Right renal pelvis (tissue), 4 donors: ENCODE measurements at places on chromosomes 2 and 18. TPM values are rescaled to one million over a fixed set of nuclear protein-coding genes. Genes with fewer than 3 reads are reported as not detected.

The MFSD2B gene
- 3.9 TPM for polyA plus RNA-seq

The GATA6 gene
- 10.6 TPM for polyA plus RNA-seq

The CHRNA1 gene
- 1.7 TPM for polyA plus RNA-seq

The EMILIN1 gene
- 61.5 TPM for polyA plus RNA-seq

The GPR155 gene
- polyA plus RNA-seq: 6.1 TPM

The ACMSD gene
- polyA plus RNA-seq: 41.7 TPM

DNA sequence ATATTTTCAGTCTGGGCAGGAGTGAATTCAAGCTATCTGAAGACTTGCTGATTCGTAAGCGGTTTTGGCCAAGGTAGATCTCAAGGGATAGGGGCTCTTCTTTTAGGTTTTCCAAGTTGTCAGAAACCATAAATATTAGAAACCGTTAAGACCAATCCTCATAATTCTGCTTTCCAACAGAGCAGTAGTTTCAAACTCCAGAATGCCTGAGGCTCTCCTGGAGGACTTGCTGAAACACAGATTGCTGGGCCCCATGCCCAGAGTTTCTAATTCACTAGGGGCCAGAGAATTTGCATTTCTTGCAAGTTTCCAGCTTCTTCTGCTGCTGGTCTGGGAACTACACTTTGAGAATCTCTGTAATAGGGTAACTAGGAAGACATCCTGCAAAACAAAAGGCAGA lies 1855.7 kb upstream of the CELF4 start:
- no peak for DNase-seq

DNA sequence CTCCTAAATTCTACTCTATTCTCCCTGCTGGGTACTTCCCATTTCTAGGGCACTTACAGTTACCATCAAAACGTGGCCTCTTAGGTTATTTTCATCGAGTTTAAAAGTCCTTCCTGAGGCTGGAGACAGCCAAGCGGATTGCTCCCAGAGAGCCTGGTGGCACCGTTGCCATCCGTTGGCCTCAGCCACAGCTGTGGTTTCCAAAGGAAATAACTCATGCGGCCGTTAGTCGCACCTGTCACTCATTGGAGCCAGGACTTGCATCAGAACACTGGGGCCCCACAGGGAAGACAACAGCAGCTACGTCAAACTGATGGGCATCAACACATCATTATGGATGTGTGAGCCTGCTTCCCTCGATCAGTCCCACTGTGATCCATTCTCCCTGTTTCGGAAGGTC lies 453.4 kb downstream of the BCL11A start:
- DNase-seq: no peak

DNA sequence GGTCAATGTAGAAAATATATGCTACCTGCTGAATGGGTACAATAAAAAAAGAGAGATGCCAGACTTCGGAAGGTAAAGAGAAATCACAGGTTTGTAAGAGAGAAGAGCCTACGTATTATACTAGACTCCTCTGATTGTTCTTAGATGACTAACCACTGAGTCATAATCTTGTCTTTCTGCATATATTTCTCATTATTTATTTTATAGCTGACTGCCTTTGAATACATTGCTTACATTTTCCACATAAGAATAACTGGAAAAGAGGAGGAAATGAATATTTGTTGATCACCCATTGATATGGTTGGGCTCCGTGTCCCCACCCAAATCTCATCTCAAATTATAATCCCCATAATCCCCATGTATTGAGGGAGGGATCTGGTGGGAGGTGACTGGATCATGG lies 90.3 kb upstream of the RAB27B start:
- DNase-seq: no peak

DNA sequence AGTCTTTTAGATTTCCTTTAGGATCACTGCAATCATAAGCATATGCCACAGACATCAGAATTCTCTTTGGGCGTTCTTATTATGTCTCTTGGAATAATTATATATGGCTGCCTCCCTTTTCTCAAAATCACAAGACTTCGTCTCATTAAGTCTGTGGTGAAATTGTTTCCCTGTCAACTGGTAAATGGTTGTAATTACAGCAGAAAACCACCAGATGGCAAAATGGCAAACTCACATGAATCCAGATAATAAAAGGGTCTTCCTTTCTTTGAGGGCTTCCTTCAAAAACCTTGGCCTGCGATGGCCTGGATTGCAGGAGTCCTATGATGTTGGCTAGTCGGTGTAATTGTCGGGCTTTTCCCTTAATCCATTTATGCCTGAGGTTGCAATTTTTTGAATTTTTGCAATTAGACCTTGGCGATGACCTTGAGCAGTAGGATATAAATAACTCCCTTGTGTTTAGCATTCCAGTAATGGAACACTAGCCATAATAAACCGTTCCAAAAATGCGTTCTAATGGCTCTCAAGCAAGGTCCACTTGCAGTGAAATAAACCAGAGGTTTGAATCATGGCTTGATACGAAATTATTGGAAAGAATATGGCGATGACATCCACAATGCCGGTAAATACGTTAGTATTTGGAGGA lies 656.4 kb downstream of the MBD2 start:
- no peak for DNase-seq

GRCh38 chr2:152500772-152501171 lies 165.8 kb downstream of the FMNL2 start:
- DNase-seq: no peak

DNA sequence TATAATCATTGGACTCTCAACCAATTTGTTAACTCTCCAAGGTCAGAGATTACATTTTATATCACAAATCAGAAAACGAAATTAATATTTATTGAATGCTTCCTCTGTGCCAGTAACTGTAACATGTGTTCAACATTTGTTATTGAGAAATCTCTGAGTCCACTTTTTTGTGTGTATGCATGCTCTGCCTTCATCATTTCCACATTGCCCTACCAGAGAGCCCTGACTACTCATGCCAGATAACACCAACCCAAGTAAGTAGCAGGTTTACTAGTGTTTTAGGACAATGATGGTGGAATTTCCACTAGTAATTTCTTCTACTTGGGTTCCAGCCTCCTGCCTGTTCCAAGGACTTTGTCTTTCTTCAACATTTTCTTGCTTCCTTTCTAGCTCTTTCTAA lies 14.2 kb upstream of the FAP start:
- DNase-seq: no peak

GRCh38 chr2:144424559-144425240 lies 95.2 kb downstream of the ZEB2 start:
- DNase-seq: no peak

- no peak for DNase-seq
These were observed 111.1 kb downstream of the KLHL14 start for GRCh38 chr18:32661486-32662299.

DNA sequence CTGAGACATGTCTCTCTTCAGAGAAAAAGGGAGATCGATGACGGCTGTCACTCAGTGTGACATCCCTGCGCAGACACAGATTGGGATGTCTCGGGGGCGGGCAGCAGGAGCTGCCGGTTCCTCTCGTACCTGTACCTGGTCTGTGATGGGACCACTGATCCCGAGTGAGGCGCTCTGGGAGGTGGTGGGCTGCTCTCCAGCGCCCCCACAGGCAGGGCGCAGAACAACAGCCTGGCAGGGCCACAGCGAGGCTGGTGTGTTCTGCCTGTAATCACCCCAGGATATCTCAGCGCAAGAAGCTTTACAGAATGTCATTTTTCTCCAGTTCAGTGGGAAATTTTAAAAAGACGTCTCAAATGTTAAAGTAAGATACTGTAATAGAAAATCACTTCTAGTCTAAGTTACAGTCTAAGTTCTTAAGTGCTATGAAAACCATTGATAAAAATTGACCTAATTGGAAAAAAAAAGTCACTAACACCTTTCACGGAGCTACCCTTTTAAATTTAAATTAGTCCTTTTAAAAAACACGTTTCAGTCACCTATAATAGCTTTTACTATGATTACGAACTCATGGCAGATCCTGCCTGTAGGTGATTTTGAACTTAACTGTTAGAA lies 189.8 kb downstream of the SNTG2 start:
- DNase-seq: no peak

GRCh38 chr2:178327516-178327915 lies 123.5 kb downstream of the PRKRA start:
- DNase-seq: no peak
